ENCODE measurements at places on chromosomes 4 and X.

- peak; percentile 75 for DNase-seq
Observed at GRCh38 chrX:15686818-15687685, 22.4 kb upstream of the CLTRN start.

DNA sequence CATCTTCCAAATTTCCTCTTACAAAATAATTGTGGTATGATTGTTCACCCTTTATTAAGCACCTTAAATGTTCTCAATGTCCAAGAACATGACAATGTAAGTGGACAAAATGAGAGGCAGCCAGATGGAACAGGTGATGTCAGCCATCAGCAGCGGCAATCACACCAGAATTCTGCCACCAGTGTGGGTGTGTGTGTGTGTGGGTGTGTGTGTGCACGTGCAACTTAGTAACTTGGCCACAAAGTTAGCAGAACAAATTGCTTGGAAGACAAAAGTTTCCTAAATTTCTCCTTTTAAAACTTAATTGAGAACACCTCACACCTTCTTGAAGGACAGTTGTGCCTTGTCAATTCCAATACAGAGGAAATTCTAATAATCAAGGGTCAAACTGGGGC is 18.7 kb downstream of the LNX1 start:
- no peak for DNase-seq

DNA sequence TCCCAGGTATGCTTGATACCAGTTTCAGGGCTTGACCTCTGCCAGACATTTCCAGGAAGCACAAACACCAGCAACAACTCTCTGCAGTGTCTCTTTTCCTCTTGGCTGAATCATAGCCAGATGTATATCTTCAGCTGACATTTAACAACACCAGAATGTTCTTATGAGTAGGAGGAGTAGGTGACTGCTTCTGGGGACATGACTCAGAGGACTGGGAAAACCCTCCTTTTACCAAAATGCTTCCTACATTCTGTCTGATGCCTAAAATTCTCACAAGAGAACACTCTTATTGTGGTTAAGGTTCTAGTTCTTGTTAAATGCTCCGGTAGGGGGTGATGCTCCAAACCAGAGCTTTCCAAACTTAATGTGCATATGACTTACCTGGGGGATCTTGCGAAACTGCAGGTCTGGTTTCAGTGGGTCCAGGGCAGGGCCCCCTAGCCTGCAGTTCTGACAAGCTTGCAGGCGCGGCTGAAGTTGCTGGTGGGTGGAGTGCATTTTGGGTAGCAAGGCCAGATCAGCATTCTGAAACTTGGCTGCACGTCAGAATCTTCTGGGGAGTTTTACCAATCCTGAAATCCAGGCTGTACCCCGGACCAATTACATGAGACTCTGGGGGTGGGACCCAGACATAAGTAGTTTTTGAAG is 329.3 kb upstream of the RPS6KA3 start:
- no peak for DNase-seq

DNA sequence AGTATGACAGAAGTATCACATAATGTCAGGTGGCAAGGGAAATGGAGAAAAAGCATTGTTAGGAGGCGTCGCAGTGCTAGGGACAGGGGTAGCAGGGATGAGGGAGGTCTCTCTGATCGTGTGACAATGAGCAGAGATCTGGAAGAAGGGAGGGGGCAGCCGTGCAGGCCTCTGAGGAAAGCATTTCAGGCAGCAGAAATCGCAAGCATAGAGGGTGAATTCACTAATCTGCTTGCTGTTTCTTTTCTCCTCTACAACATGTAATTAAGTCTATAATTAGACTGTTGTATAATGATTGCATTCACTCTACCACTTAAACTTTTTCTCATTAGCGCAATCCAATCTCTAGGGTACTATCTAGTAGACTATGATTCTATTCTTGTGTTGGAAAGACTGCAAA is 9.1 kb downstream of the CYP4V2 start:
- no peak for DNase-seq

GRCh38 chr4:87442889-87443288 is 20.5 kb downstream of the NUDT9 start:
- no peak for DNase-seq

GRCh38 chr4:27702730-27703431 is 842.2 kb downstream of the STIM2 start:
- no peak for DNase-seq

- no peak for DNase-seq
Observed at GRCh38 chrX:85903692-85904471, 143.5 kb downstream of the CHM start.

DNA sequence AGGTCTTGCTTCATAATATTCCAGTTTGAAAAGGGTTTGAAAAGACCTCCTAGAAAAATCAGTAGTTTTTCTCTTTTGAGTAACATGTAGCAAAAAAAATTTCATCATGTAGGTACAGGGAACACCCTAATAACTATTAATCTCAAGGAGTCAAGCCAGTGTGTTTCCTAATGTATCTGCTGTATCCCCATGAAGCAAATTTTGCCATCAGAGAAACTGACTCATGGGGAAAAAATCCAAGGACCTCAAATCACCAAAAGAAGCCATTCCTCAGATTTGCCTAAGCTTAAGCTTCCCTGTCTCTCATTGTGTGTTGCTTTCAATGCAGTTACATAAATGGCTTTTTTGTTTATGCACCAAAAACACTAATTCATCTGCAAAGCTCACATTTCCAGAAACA is 29.7 kb downstream of the F9 start:
- DNase-seq: no peak

DNA sequence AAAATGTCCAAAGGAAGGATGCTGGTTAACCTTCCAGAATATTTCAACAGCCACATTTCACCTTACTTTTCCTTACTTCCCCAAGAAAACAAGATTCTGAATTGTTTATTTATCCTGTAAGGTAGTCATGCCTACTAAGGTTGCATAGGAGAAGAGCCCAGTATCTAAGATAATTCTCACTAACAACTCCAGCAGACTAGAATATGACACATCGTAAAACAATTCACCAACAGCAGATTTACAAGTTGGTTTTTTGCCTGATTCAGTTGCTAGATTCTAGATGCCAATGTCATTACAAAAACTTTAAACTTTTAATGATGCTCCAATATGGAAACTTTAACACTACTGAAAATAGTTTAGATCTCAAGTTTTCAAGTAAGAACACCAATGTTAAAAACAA is 176.4 kb downstream of the IL13RA2 start:
- DNase-seq: no peak

DNA sequence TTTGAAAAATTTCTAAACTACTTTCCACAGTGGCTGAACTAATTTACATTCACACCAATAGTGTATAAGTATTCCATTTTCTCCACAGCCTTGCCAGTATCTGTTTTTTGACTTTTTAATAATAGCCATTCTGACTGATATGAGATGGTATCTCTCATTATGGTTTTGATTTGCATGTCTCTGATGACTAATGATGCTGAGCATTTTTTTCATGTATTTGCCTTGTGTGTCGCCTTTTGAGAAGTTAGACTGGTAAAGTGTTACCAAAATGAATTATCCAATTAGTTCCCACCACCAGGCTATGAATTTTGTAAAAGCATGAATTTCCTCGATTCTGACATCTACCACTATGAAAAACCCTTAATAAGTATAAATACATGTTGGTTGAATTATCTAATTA is 242.2 kb upstream of the GK2 start:
- no peak for DNase-seq

DNA sequence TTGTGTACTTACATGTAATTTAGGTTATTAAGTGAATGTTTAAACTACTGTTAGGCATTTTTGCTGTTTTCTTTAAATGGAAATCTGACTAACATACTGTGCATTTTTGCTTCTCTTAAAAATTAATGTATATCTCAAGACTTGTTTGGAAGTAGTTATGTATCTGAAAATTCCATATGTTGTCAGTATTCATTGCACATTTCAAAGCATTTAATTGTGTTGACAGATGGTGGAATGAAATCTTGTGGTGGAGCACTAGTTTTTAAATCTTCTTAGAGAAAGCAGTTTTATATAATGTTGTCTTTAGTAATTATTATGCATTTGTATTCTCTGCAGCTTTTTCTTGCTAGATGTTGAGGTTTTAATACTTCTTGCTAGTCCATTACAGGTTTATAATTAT is 71.5 kb upstream of the MSANTD1 start:
- no peak for DNase-seq

DNA sequence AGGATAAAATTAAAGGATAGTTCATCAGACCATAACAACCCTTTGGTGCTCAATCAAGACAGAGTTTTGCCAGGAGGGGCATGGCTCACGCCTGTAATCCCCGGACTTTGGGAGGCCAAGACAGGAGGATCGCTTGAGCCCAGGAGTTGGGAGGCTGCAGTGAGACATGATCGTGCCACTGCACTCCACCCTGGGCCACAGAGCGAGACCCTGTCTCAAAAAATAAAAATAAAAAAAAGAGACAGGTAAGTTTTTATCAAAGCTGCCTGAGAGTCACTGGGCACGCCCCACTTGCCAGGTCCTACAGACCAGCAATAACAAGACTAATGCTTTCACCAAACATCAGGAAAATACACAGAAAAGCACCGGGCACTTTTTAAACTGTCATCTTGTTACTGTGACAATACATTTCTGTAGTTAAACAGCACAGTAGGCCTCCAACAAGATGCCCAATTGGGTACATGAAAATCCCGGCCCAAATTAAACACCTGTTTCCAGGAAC is 765 bp downstream of the CFAP97 start:
- DNase-seq: peak; percentile 60

GRCh38 chr4:1416051-1416947 is 10.1 kb upstream of the NKX1-1 start:
- no peak for DNase-seq

GRCh38 chr4:79237851-79238250 is 88.0 kb downstream of the NAA11 start:
- no peak for DNase-seq

DNA sequence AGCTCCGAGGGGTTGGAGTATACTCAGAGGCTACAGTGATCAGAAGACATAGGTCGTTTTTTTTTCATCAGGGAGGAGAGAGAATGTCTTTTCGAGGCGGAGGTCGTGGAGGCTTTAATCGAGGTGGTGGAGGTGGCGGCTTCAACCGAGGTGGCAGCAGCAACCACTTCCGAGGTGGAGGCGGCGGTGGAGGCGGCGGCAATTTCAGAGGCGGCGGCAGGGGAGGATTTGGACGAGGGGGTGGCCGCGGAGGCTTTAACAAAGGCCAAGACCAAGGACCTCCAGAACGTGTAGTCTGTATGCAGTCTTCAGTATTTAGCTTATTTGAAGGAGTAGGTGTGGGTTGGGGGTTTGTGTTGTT is 500 bp downstream of the GAR1 start:
- DNase-seq: peak; percentile 30

GRCh38 chrX:96407072-96407471 is 277.6 kb upstream of the DIAPH2 start:
- DNase-seq: no peak
